ENCODE measurements at places on chromosomes 5 and 9.

DNA sequence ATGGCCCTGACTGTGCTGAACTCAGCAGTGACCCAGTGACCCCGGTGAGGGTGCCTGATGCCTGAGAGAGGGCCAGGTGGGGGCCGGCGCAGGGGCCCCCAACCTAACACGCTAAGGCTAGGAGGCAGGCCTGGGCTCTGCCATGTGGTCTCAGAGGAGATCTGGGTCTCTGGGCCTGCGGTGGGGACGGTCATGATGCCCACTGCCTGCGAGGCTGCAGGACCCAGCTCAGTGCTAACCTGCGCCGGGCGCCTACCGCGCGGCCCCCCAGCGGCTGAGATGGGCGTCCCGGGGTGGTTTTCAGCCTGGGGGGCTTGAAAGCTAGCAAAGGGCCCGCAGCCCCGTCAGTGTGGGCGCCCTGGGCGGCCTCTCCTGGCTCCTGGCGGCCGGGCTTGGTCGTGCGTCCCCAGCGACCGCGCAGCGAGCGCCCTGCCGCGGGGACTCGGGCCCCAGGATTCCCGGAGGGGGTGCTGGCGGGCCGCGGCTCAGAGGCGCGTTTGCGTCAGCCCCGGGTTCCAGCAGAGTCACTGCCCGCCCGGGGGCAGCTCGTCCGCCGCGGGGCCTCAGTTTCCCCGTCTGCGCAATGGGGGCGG, 2.5 kb downstream of the EGFL7 start:
- no peak for DNase-seq

- no peak for DNase-seq
Observed at GRCh38 chr5:56918054-56918453, 8.7 kb downstream of the SETD9 start.

DNA sequence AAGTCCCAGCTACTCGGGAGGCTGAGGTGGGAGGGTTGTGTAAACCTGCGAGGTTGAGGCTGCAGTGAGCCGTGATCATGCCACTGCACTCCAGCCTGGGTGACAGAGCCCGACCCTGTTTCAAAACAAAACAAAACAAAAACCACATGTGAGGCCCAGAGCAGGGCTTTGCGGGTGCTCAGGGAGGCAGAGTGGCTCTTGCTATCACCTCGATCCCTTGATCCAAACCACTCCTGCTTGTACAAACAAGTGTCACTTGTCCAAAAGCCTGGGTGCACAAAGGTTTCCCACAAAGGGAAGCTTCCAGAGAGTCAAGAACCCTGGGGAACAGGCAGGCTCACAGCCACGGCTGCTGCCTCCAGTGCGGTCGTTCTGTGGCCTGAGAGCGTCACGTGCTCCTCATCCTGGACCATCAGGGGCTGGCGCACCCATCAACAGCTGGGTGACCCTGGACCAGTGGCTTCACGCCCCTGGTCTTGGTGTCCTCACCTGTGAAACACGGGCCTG, 162.7 kb downstream of the C9orf50 start:
- no peak for DNase-seq

DNA sequence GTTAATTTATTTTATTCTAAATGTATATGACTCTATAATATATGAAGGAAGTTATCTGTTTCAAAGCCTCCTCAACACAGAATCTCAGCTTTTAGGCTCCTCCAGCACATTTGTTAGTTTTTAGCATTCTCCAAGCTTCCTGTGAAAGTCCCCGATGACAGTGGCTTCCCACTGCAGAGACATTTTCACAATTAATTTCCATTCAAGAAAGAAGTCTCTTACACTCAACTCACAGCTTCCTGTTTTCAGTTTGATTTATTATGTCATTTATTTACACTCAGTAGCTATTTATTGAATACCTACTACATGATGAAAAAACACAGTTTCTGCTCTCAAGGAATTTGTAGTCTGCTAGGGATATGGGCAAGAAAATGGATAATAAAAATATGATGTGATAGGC, 2228.2 kb upstream of the WWC1 start:
- DNase-seq = no peak

DNA sequence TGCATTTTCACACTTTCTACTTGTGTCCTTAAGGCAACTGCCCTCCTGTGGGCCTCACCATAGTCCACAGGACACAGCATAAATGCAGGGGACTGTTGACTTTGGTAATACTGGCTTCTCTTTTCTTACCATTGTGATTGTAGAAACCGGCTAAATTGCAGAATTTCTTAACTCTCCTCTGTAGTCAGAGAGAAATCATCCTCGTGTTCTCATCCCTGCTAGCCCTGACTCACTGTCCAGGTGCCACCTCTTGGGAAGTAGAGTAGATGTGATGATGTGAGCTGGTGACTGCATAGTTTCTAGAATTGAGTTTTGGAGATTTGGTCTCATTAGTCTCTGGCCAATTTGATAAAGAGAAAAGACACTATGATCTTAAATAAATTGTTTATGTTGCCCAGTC, 5.5 kb downstream of the PHF24 start:
- DNase-seq = no peak

GRCh38 chr5:93340881-93341280, 240.1 kb downstream of the NR2F1-AS1 start:
- no peak for DNase-seq

- DNase-seq = no peak
Observed at GRCh38 chr9:120398286-120398685, 181.7 kb downstream of the CDK5RAP2 start.

DNA sequence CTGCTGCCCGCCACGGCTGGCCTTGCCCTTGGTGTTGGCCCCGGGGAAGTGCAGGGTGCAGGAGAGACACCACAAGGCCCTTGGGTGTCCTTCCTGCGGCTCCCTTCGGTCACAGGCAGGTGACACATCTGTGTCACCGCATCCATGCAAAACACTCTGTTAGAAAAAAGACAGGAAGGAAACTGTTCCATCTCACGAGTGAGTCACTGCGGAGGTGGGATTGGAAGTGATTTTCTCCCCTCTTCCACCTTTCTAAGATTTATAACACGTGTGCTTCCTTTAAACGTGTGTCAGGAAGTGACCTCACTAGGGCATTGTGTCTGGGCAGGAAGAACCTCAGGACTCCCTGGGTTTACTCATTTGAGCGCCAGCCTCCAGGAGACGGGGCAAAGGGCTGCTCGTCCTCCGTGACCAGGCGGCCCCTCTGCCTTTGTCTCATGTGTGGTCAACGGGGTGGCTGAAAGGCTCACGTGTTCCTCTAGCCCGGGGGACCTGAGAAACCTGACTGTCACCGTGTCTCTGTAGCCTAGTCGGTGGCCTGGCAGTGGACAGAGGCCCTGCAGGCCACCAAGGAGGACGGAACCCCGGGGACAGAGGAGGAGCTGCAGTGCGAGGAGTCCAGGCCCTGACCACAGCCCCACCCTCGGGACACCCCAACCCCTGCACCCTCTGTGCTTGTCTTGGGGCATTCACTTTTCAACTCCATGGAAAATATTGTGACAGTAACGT, 4.9 kb upstream of the LCN1 start:
- no peak for DNase-seq

GRCh38 chr9:567128-567746, 274.3 kb upstream of the DMRT1 start:
- no peak for DNase-seq

GRCh38 chr9:136532799-136533774, 12.8 kb downstream of the NOTCH1 start:
- DNase-seq = peak; percentile 55

DNA sequence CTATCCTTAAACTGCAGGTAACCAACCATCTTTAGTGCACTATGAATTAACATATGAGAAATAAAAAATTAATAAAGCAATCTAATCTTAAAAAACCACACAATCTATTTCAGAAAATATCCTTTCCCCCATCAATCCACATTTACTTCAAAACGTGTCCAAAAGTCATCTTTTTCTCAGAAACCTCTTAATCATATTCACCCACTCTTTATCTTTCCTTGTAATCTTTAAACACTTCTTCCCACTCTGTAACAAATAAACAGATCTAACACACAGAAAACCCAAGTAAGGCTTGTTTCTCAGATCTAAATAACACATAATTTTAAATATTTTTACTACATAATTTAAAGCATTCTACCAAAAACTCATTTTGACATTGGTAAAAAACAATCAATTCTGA, 44.4 kb downstream of the EFCAB9 start:
- no peak for DNase-seq

DNA sequence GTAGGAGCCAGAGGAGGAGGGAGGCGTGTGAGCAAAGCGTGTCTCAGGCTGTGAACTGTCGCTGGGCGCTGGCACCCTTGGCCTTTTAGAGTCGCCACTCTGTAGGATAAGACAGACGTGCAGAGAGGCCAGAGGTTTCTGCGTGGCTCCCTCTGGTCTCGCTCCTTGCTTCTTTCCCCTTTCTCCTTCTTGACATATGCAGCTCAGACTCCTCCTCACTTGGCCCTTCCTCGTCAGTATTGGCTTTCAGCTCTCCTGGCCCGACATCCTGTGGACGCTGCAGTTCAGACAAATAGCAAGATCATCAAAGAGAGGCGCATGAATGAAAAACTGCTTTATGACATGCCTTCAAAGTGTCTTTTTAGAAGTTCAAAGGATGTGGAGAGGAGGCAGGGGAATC, 116.8 kb upstream of the SPRY4 start:
- no peak for DNase-seq
